ENCODE measurements at places on chromosomes 5 and 9.

DNA sequence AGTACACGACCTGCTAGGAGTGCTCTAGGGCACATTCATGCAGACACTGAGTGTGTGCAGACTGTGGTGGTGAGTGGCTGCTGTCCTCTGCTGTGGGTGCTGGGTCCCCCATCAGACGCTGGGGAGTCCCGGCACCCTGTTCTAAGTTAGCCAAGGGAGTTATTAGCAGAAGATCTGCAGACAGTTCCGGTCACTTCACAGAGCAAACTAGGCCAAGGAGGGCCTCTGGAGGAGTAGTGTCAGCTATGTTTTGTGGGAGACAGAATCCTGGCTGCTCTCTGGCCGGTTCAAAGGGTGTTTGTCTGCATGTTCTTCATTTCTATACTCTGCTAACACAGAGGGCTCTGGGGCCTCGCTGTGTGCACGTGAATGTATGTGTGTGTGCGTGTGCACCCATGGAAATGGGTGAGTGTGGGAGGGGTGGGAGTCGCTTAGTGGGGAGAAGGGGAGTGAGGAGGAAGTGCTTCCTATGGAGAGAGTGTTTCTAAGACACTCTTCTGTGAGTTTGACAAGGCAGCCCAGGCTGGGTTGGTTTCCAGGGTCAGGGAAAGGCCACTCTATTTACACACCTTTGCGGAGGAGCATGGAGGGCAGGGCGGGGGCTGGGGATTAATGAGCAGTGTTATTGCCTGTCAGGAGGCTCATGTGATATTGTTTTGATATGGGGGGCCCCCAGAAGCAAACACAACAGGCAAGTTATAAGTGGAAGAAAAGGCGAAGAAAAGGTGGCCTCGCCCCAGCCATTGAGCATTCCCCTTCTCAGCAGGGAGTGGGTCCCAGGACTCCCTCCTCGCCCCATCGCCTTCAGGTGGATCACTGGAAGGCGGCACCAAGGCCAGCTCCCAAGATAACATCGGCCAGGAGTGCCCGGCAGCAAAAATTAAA lies 68.9 kb downstream of the MACROH2A1 start:
- DNase-seq: no peak

DNA sequence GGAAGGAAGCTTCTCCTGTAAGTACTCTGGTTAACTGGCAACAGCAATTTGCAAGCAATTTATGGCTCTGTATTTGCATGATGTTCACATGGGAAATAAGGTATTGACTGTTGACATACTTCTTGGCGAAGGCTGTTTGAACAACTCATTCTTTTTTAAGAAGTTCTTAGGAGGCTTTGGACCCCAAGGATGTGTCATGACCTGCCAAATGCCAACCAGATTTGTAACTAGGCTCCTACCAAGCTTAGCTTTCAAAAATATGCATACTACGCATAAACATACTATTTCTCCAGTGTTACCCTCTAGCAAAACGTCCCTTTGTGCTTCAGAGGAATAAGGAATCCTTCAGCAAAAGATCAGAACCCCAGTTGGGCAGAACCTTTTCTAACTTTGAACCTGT lies 165.2 kb upstream of the MSX2 start:
- DNase-seq: no peak

DNA sequence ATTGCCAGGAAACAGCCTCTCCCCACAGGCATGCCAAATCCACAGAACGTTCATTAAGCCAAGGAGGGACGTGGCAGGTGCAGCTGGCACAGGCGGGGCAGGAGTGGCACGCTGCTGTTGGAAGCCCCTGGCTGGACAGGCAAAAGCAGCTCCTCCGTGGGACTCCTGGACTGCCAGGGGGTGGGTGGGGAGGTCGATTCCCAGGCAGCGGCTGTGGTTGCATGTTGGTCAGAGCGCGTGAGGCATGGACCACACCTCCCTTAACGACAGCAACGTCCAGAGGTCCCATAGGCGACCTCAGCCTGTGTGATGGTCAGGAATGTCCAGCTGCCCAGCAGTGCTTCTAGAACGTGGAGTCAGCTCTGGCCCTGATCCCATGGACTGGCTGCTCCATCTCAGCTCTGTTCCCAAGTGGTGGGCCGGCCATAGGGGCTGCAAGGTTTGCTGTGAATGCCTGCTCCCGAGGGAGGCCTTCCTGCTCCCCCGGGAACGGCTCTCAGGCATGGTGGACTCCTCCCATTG lies 6.9 kb downstream of the SLC6A19 start:
- no peak for DNase-seq

GRCh38 chr9:38068701-38069628 lies at the start of gene SHB:
Gene SHB, minus strand, starts transcription at chr9:38069227. Its CDS starts 582 bp downstream, at chr9:38068645.
- DNase-seq: no peak

GRCh38 chr9:135979547-135980166 lies 18.5 kb upstream of the UBAC1 start:
- DNase-seq: no peak

DNA sequence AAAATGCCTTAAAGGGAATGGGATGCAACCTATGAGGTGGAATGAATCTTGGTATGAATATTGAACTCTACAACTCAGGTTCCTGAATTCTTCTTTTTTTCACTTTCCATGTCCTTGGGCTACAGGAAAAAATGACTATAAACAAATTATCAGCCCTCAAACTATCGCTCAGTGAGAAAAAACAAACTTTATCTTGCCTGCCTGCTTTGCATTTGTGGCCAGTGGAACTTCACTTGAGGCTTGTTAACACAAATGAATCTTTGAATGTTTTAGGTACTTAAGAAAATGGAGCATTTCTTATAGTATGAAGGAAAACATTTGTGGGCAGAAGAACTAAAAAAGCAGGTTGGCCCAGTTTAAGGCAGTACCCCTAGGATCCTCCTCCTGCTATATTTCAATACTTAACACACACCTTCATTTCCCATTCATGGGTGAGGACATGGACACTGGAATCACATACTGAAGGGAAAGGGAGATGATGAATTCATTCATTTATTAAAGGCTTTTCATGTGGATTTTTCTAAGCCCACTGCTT lies 34.1 kb downstream of the ELOVL7 start:
- DNase-seq: no peak

DNA sequence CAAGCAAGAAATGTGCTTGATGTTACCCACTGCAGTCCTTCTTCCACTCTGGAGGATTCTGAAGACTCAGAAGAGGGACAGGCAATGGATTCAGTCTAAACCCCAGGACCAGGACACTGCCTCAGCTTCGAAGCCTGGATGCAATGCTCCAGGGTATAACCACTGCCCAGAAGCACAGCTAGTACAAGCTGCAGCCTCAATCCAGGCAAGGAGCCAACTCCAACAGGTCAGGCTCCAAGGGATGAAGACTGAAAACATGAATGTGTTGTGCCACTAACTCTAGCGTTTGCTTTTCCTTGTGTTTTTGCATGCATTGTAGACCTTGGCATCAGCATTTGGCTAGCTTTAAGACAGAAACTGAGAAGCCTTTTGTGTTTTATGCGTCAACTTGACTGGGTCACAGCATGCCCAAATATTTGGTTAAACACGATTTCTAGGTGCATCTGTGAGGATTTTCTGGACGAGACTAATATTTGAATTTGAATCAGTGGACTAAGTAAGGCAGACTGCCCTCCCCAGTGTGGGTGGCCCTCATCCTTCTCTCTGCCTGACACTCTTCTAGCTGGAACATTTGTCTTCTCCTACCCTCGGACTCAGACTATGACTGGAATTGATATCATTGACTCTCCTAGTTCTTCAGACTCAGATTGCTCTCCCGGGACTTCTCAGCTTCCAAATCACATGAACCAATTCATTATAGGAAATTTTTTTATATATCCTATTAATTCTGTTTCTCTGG lies 20.5 kb upstream of the GPX3 start:
- DNase-seq: no peak

DNA sequence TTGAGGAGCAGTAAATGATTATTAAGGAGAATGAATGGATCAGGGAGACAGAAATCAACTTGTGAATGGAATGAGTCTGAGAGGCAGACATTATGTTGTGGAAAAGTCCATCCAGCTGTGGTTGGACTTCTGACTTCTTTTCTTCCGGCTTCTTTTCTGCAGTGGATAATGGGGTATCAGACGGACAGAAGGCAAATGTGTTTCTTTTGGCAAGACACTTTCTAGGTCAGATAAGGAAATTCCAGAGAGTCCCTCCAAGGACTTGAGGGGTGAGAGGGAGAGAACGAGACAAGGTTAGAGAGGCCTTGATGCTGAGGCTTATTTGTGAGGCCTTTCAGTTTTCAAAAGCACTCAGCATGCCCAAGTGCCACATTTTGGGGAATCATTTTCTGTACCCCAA lies 17.1 kb upstream of the GRHPR start:
- no peak for DNase-seq

DNA sequence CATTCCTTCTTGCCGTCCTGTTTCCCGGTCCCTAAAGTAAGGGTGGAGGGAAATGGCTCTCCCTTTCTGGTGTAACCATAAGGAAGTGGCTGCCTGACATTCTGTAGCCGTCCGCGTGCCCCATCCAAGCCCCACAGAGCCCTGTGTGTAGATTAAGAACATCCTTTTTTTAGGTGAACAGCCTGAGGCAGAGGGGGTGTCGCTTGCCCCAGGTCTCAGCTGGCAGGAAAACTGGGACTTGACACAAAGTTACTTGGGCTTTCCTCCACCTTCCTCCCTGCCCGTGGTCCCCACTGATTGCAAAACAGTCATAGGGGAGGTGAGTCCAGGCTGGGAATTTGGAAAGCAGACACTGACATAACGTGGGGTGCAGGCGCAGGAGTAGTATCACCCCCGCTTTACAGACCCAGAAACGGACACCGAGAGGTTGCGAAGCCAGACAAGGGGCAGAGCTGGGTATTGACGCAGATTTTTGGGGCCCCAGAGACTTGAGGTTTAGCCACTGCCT lies 22.8 kb downstream of the C9orf50 start:
- DNase-seq: no peak

DNA sequence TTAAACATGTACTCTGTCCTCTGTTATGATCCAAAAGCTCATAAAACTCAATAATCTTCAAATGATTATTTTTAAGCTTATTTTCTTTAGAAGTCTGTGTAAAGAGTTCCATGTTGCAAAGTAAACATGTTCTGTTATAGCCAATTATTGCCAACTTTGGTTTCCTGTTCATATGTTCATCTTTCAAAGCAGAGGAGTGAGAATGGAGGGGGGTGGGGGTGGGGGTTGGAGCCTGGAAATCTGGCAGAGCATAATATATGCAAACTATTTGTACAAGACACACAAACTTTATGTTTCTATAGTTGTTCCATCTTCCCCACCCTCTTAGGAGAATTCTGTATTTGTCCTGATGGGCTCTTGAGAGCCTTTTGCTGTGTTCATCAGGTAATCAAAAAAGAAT lies 135.0 kb downstream of the STARD4 start:
- DNase-seq: no peak

DNA sequence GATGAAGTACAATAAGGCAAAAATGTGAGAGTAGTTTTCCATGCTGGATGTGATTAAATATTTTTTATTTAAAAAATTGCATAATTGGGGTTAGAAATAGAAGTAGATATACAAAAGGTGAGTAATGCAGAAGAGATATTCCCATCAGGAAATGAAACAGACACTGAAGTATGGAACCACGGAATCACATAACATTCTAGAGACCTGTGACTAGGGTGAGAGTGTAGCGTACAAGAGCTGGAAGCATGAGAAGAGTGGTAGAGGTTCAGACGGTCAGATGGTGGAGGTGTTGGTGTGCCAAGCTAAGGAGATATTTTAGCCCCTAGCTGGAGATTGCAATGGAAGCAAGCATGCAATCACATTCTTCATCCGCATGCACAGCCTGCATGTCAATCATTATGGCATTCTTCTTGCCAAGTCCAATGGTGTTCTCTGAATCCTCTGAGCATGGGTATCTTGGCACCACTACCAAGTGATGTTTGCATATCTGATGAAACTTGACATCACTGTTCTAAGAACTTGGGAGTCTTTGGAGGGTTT lies 587.8 kb downstream of the PSAT1 start:
- DNase-seq: no peak

DNA sequence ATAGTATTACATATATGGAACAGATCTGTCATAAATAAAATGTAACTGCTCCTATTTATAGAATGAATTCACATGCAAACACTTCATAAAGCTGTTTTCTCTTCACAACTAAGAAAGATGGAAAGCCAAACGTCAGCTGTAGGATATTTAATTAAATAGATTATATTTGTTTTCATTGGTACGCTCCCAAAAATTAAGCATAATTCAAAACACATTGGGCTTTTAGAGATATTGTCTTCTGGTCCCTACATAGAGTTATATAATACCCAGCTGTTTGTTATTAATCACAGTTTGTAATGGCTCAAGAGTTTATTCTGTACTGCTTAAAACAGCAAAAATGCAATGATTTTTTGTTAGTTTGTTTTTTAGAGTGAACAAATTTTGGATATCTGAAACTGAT lies 61.2 kb downstream of the MRPS30 start:
- no peak for DNase-seq

DNA sequence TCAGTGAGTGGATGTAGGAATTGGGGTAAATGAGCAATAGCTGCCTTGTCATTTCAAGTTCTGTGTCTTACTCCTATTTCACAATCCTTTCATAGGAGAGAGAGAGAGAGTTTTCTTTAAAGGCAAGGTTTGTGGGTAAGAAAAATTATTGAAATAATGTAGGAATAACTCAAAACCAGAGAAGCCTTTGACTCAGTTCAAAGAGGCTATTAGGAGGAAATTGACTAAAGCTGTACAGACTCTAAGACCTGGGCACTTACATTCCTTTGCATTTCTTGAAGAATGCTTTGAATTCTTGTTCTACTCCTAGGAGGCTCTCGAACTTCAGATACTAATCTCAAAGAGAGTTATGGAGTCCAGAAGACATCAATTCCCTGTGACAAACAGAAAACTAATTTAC lies 257.1 kb downstream of the FBXL7 start:
- DNase-seq: no peak

GRCh38 chr9:105344283-105344682 lies 99.8 kb downstream of the SLC44A1 start:
- no peak for DNase-seq

- DNase-seq: no peak
Measured at GRCh38 chr9:8926461-8926860, 1126.9 kb upstream of the DMAC1 start.

DNA sequence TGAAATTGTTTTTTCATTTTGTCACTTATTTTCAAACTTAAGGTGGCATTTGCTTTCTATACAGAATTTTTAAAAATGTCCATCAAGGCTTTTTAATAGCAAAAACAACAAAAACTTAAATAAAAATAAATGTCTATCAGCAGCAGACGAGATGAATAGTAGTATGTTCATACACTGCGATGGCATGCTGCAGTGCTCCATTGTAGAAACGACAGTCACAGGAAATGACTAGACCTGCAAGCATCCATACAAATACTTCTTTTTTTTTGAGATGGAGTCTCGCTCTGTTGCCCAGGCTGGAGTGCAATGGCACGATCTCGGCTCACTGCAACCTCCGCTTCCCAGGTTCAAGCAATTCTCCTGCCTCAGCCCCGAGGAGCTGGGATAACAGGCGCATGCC lies 41.4 kb downstream of the COL23A1 start:
- DNase-seq: no peak
